ENCODE measurements at places on chromosomes 13 and 19.

- no peak for DNase-seq
Observed at GRCh38 chr13:113857531-113858195, 6.2 kb downstream of the GAS6 start.

- no peak for DNase-seq
Observed at GRCh38 chr19:31595521-31595920, 246.3 kb upstream of the TSHZ3 start.

DNA sequence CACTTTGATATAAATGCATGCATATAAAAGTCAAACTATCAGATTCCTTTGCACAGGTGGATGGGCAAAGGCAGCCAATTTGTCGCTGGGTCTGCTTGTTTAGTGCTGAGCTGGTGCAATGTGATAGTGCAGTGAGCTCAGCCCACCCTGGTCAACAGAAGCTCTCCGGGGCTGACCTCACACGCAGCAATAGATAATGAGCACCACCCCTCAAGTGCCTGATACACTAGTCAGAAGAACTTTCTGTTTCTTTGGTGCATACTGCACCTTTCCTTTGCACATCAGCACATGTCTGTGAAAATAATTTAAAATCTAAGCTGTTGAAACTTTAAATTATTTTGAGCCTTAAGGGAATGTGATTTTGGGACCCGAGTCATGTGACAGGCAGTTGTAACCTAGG is 20.2 kb downstream of the ATP8A2 start:
- DNase-seq = no peak

- DNase-seq = no peak
Observed at GRCh38 chr19:18931316-18932162, 9.5 kb downstream of the HOMER3 start.

- DNase-seq = no peak
Observed at GRCh38 chr13:110400786-110401533, 93.9 kb downstream of the COL4A2 start.

GRCh38 chr13:74105871-74106270 is 28.3 kb downstream of the KLF12 start:
- DNase-seq = no peak

DNA sequence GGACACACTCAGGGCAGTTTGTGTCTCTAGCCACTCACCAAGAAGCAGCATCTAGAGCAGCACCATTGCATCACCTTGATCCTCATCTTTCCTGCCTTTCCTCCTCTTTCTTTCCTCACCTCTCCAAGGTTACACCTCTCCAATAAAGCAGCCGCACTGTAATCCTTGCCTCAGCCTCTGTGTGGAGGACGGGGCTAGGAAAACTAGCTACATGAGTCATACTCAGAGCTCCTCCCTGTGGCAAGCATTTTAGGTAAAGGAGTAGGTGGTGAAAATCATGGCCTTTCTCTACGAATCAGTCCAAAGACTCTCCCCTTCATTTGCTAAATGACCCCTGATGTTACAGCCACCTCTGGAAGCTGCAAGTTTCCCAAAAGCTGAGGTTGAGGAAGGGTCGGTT is 108.9 kb downstream of the DNAJC15 start:
- DNase-seq = no peak

- no peak for DNase-seq
Observed at GRCh38 chr19:1257475-1258162, 9.2 kb downstream of the MIDN start.

- DNase-seq = no peak
Observed at GRCh38 chr19:48719263-48720171, at the start of gene MAMSTR. MAMSTR (minus strand) TSS chr19:48719725; CDS start chr19:48719031, 694 bp downstream.

DNA sequence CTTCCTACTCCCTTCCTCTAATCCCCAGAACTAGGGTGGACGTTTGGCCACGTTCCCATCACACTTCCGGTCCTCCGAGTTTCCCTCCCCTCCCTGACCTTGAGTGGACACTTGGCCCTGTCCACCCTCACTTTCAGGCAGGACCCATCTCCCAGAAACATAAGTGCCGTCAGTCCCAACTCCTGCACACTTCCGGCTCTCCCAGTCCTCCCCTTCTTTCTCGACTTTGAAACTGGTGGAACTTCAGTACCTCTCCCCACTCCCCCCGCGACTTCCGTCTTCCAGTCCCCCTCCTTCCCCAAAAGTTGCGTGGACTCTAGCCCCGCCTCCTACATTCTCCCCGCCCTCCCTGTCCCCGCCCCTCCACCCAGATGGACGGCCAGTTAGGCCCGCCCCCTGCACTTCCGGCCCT is 278 bp upstream of the ZNF274 start:
- DNase-seq = peak; percentile 80

GRCh38 chr19:38735257-38735686 is 9.0 kb downstream of the CAPN12 start:
- no peak for DNase-seq

GRCh38 chr19:12156223-12157058 is at the start of gene ZNF625:
ZNF625 (minus strand) TSS chr19:12156734; CDS start chr19:12156558, 176 bp downstream.
- no peak for DNase-seq

- no peak for DNase-seq
Observed at GRCh38 chr19:42124386-42124901, 7.8 kb downstream of the POU2F2 start.

- no peak for DNase-seq
Observed at GRCh38 chr13:97367016-97367822, 66.8 kb upstream of the RAP2A start.

DNA sequence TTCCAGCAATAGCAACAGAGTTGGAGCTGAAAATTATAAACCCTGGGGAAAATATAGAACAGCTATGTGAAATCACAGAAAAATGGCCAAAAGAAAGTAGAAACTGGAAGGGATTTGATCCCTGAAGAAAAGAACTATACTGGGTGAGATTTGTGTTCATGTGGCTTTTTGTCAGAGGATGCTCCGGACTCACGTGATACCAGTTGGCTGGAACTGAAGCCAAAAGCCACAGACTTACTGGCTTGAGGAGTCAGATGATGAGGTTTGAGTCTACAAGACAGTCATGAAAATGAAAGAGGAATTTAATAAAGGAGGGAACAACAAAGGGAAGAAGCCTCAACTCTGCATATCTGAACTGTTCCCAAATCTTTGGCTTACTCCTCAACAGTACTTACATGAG is 427.1 kb downstream of the GPC5 start:
- no peak for DNase-seq

- DNase-seq = no peak
Observed at GRCh38 chr13:23637829-23638228, 67.6 kb downstream of the TNFRSF19 start.

GRCh38 chr19:30686826-30687566 is 314.8 kb downstream of the ZNF536 start:
- DNase-seq = no peak

DNA sequence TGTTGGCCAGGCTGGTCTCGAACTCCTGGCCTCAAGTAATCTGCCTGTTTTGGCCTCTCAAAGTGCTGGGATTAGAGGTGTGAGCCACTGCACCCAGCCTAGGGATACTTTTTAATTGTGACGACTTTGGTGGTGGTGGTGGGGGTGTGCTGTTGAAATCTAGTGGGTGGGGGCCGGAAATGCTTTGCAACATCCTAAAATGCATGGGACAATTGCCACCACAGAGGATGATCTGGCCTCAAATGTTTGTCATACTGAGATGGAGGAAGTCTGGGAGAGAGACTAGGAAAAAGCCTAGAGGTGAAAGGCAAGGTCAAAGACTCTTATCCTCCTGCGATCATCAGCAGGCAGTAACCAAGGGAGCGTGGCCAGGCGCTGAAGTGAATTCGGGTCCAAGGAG is 1.4 kb downstream of the NWD1 start:
- DNase-seq = no peak

DNA sequence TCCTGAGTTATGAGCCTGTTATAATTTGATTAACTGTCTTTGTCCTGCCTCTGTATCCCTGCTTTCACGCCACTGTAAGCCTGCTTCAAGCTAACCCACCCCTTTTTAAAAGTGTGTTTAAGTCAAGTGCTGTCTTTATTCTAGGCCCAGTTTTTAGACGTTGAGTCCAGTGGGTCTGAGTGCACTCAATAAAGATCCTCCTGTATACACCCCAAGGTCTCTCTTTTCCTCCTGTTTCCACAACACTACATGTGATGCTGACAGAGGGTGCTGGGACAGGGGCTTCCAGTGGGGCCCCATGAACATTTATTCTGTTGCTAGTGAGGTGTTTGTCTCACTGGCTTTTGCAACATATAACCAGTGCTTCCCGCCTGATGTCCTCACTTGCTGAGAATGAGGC is 6.7 kb upstream of the F2RL3 start:
- no peak for DNase-seq

DNA sequence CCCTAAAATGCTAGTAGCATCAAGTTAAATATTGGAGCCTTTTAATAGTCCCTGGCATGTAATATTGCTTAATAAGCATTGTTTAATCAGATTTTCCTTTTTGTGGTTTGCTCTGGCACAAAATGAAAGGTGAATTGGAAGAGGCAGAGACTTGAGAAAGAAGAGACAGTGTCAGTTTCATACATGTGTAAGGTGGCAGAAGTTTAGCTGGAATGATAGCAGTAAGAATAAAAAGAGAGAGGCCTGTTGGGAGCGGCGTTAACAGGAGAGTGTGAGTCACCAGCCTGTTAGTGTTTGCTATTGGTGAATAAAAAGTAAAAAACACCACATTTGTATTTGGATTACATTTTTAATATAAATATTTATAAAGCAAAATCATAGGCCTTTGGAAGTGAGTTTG is 145.3 kb downstream of the PDS5B start:
- DNase-seq = peak; percentile 4

- no peak for DNase-seq
Observed at GRCh38 chr19:10069046-10069445, 17.1 kb upstream of the SHFL start.

DNA sequence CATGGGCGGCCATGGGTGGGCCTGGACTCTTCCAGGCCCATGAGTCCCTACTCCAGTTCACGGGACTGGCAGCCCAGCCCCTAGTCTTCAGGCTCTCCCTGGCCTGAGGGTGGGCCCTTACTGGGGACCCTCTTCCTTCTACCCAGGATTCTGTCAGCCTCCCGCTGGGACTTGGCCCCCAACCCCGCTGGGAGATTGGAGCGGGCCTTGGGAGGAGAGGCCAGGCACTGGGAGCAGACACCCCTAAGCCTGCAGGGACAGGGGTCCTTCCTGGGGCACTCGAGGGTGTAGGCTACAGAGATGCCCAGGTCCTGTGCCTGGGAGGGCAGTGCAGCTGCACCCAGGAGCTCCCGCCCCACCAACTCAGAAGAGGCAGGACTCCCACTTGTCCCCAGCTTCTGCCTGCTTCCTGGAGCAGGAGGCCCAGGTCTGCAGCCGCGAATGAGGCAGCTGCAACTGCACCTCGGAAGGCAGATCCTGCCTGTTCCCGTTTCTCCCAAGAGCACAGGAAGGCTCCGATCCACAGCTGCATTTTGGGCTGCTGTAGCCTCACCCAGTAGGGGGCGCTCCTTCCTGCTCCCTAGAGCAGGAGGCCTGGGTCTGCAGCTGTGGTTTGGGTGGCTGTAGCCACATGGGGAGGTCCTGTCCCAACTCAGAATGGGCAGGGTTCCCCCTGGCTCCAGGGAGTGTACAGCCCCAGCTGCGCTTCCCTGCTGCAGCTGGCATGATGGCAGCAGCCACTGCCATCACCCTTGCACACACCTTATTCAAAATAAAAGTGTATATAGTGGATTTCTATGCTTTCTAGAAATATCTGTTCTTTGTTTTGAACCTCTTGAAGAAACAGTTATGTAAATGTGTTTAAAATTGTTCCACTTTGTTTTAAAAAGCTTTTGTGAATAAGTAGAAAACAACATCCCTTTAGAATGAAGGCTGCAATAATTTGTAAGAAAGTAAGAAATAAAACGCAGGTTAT is 46.8 kb downstream of the TEX26 start:
- no peak for DNase-seq

DNA sequence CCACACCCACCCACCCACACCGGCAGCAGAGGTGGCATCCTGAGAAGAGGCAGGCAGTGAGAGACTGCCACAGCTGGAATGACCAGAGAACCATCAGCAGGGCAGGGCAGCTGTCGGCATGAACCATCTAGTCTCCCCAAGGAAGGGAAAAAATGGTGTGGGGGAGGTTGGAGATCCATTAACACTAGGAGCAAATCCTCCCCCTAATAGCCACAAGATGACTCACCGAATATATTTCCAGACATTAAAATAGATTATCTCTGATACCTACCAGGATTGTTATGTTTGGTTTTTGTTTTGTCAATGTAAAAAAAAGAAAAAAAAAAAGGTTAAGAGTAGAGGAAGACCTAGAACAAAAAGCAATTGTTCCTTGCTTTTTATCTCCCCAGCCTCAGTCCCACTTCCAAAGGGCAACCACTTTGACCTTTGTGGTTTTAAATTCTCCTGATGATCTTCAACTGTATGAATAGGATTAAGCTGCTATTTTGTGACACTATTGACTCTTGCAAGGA is 34.2 kb downstream of the THSD1 start:
- no peak for DNase-seq

GRCh38 chr13:66214467-66214866 is 1015.7 kb downstream of the PCDH9 start:
- DNase-seq = no peak

DNA sequence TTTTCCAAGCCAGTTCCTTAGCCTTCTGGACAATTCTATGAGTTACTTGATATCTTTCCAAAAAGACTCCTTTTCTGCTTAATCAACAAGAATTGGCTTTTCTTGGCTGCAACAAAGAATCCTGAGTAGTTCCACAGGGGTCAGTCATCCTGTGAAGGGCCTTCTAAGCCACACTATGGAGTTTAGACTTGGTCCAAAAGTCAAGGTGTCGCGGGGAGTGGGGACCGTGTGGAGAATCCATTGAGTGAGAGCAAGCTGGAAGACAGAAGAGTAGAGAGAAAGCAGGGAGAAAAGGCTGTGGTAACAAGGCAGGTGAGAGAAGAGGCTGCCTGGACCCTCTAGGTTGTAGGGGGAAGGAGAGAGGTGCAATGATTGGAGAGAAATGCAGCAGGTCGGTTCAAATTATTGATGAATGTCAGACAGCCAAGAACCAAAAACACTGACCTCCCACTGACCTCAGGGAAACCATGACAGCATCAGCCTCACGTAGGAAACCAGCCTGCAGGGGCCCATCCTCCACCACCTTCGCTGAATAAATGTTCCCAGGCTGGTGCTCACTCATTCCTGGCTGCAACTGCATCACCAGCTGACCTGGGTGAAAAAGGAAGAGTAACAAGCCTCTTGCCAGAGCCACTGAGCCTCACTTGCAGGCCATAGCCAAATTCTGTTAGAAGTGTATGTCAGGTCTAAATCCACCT is 7.1 kb upstream of the IFT88 start:
- no peak for DNase-seq

GRCh38 chr13:113407103-113407530 is 43.2 kb upstream of the GRTP1 start:
- DNase-seq = no peak

Data from stimulated activated CD4-positive, alpha-beta T cell treated with anti-CD3 and anti-CD28 coated beads, Interleukin-2, amount 100 ng/mL, for 4 hours (primary cell).